PC-3 (cell line): ENCODE measurements at places on chromosomes 4 and X. TPM values are rescaled to one million over a fixed set of nuclear protein-coding genes. Genes with fewer than 3 reads are reported as not detected.

- DNase-seq, result peak; percentile 78
Observed at GRCh38 chr4:150140774-150141400, 62.6 kb downstream of the DCLK2 start.

- DNase-seq, result peak; percentile 25
Observed at GRCh38 chrX:26783512-26784225, 567.7 kb downstream of the MAGEB5 start.

GRCh38 chr4:22410645-22411247, 105.1 kb downstream of the ADGRA3 start:
- DNase-seq, result peak; percentile 32

DNA sequence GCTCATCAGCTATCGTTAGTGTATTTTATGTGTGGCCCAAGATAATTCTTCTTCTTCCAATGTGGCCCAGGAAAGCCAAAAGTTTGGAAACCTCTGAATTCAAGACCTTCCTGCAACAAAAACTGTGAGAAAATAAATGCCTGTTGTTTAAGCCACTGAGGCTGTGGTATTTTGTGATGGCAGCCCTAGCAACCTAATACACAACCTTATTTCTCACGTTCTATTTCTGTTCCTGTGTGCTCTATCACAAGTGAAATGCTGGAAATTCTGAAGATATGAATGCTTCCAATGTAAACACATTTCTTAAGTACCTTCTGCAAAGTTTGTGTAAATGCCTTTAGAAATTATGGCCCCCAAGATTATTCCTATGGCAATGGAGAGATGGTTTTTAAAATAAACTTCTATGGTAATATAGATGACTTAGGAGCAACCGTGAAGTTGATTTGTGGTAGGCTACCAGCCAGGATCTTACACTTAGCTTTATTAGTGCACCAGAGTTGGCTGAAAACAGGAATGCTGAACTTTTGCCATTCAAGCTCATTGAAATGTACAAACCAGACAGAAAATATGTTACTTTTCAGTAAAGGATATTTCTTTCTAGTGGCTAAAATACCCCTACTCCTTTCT, 148.0 kb downstream of the USP46 start:
- DNase-seq, result no peak

The GYPE gene
- not detected in 2 replicates for total RNA-seq

The KIAA1210 gene
- 0.07 and 0.12 TPM in 2 replicates for total RNA-seq

The TREX2 gene
- total RNA-seq, result 1.4 and 4.7 TPM in 2 replicates

The AMOT gene
- total RNA-seq, result 0.58 and 1.3 TPM in 2 replicates

The RTL9 gene
- total RNA-seq, result 0.23 and 0.29 TPM in 2 replicates
